Cerebellar cortex (tissue), 1 donor: ENCODE measurements at places on chromosomes 6 and 20.
A peak's percentile ranks its signal among the peaks of the same experiment; 100 is the strongest.

DNA sequence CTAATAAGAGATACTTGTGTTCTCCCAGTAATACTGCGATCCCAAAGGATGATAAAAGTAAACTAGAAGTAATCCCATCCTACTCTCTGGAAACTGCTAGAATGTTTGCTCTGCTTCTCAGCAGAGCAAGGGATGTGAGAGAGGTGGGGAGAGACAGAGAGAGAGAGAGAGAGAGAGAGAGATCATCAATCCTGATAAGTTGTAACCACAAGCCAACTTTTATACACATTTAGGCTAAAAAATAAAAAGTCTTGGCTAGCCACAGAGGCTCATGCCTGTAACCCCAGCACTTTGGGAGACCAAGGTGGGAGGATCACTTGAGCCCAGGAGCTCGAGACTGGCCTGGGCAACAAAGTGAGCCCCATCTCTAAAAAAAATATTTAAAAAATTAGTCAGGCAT is 16.0 kb upstream of the TRIM38 start:
- DNase-seq: no peak

- peak; percentile 46 for DNase-seq
Observed at GRCh38 chr6:140052736-140053729, 678.6 kb upstream of the CITED2 start.

DNA sequence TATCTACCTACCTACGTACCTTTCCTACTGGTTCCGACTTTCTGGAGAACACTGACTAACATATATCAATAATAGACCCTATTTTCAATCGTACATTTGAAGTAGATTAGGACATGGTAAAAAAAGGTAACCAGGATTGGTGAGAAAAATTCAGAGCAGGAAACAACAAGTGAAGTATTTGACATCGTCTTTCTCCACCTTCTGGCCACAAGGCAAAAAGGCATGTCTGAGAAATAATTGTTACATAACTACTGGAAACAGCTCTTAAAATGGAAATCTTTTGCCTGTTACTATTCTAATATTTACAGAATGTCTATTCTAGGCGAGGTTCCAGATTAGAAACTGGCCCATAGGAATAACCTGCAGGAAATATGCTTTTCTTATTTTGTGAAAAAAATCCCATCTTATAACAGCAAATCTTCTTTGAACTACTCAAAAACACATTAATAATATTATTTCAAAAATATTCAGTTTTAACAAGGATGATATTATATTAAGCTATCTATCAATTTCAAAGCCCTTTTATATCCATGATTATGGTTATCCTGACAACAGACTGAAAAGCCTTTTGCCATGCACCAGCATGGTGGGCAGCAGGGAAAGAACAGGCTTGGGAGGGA is 80.8 kb downstream of the RCAN2 start:
- peak; percentile 83 for DNase-seq

- no peak for DNase-seq
Observed at GRCh38 chr6:105714846-105715245, 312.0 kb upstream of the PREP start.

- DNase-seq: no peak
Observed at GRCh38 chr6:317060-317447, 24.8 kb downstream of the DUSP22 start.

DNA sequence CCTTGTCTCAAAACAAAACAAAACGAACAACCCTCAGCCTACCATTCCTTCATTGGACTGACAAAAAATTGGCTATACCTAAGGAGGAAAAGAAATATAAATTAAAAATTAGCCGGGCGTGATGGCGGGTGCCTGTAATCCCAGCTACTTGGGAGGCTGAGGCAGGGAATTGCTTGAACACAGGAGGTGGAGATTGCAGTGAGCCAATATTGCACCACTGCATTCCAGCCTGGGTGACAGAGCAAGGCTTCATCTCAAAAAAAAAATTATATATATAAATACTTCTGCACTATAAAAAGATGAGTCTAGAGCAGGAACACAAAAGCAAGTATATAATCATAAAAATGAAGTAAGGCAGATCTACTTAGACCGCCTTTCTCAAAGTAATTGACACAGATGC is 109.8 kb downstream of the CRYBG1 start:
- DNase-seq: no peak

- DNase-seq: peak; percentile 26
Observed at GRCh38 chr20:46357030-46357514, 48.8 kb upstream of the CDH22 start.

GRCh38 chr6:36735110-36736071 is 37.8 kb downstream of the RAB44 start:
- DNase-seq: peak; percentile 72

DNA sequence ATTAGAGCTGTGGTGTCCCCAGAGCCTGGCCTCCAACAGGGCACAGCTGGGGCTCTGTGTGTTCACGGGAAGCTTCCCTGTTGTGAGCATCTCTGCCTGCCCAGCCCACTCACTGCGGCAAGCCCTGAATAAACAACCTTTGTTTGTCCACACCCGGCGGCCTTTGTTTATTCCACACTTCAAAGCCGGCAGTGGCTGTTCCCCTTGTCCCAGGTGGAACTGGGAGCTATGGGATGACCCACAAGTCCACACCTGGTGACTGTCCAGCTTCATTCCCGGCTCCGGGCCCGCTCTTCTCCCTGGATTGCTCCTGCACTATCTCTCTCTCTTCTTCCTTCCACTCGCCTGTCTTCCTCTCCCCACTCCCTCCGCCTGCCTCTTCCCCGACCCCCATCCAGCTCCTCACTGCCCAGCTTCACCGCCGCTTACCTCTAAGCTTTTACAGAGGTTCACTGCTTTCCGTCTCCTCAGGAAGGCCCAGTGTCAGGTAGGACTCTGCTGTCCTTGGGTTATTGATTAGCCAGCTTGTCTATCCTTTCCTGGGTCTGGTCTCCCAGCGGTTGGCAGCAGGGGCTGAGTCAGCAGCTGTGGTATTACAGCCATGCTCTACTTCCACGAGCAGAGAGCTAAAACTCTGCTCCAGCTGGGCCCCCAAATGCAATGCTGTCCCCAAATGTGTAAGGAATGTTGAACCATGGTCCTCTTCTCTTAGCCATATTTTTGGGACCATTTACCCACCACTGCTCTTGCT is 17.8 kb downstream of the DACT2 start:
- DNase-seq: no peak

GRCh38 chr6:107106165-107106564 is 9.2 kb downstream of the BEND3 start:
- no peak for DNase-seq

- no peak for DNase-seq
Observed at GRCh38 chr6:6251555-6252280, 68.7 kb downstream of the F13A1 start.
